Muscle of back (tissue), 13 donors: ENCODE measurements at places on chromosomes 7 and 10.
A peak's percentile ranks its signal among the peaks of the same experiment; 100 is the strongest.

- no peak for DNase-seq
Observed at GRCh38 chr7:149440222-149440621, 20.6 kb downstream of the ZNF777 start.

GRCh38 chr7:129779602-129780256 lies 168.2 kb downstream of the NRF1 start:
- DNase-seq: no peak

DNA sequence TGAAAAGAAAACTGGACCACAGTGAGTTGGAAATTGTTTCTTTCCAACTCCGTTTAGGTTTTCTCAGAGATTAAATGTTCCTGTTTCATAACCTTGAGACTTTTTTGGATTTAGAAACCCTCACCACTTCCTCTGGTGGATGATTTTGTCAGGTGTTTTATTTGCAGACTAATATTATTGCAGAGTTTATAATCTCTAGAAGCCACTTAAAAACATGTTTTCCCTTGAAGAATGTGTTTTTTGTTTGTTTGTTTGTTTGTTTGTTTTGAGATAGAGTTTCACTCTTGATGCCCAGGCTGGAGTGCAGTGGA lies 520 bp upstream of the MICU1 start:
- no peak for DNase-seq

DNA sequence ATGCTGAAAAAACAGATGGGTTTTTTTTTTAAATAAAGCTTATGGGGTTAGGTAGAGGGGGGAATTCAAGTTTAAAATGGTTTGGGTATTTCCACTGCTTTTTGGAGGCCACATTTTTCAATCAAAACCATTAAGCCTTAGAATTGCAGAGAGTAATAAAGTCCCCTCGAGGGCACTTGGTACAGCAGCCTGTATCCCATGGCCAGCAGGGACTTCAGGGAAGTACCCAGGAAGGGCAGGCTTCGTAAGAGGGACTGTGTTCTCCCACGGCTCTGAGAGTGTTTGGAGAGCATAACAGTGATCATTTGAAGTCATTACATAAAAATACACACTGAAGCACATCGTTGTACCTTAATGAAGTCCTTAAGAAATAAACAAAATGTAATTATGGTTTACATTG lies 432.7 kb downstream of the DPP6 start:
- no peak for DNase-seq

- DNase-seq: no peak
Observed at GRCh38 chr7:106281585-106282318, 3.0 kb downstream of the NAMPT start.

- no peak for DNase-seq
Observed at GRCh38 chr7:102450242-102450641, 14.4 kb downstream of the ALKBH4 start.

DNA sequence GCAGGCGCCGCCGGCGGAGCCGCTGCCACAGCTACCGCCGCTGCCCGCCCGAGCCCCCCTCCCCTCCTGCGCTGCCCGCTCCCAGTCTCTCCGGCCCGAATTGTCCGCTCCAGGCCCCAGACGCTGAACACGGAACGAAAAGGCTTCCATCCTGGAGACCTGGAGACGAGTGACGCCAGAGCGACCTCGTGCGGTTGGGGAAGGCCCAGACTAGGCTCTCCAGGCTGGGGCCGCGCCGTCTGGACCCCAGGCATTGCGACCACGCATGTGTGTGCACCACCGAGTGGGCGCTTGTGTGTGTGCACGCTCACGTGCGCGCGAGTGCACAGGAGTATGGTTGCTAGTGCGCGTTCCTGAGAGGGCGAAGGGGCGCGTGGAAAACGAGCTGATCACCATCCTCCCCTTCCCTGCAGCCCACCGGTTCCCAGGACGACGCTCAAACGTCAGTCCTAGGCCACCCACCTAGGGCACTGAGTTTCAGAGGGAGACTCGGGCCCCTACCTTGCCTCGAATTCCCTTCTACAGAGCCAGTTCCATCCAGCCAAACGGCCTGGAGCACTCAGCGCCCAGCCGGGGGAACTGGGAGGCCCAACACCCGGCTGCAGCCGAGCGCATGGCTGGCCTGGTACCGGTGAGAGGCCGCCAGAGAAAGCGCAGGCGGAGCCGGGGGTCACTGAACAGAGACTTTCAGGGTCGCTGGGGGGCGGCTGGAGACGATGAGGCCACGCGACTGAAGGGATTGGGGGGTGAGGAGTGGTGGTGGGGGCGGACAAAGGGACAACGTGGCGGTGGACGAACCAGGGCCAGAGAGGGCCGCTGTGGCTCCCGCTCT lies 11.6 kb downstream of the LBX1 start:
- DNase-seq: no peak

GRCh38 chr10:29950391-29950790 lies 109.0 kb downstream of the JCAD start:
- DNase-seq: no peak

DNA sequence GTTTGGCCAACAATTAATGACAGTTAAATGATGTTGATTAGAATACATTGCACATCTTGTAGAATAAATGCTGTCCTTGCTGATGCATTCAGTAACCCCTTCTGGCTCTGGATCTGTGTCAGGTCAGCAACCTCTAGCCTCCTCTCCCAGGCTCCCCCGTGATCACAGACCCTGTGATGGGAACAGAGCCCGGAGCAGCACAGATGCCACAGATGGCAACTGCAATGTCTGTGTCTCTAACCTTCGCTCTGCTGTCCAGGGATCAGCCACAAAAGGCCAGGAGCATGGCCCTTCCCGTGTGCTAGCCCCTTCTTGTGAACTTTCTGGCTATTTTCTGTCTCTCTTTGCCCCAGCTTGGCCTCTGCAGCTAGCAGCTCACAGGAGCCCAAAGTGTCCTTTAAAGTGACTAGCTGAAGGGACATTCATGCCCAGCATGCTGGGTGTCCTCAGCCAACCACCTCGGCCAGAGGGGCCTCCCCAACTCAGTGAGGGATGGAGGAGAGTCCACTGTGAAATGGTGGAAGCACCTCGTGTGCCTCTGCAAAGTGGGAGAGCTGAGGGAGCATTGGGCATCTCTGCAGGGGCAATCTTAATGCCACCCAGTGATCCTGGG lies 167.0 kb upstream of the TCERG1L start:
- DNase-seq: no peak

GRCh38 chr10:59064080-59064692 lies 112.3 kb upstream of the PHYHIPL start:
- no peak for DNase-seq

- no peak for DNase-seq
Observed at GRCh38 chr7:49433794-49434193, 339.6 kb upstream of the VWC2 start.

DNA sequence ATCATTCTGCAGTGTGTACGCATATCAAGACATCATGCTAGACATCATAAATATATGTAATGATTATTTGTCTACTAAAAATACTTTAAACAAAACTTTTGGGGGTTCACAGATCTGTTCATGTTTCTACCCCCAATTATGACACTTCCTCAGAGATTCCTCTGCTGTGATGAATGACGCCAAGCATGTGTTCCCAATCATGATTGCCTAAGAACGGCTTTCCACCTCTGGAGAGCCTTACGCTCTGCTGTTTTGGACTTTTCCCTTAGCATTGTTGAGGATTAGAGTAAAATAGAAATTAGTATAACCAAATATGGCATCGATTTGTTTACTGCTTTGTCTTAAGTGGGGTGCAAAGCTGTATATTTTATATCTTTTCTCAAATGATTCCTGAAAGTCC lies 236.3 kb upstream of the IGFBP3 start:
- DNase-seq: peak; percentile 75

GRCh38 chr7:144517749-144518148 lies 114.3 kb upstream of the NOBOX start:
- DNase-seq: no peak
